RCC 7860 (cell line): ENCODE measurements at places on chromosomes 7 and 10.

DNA sequence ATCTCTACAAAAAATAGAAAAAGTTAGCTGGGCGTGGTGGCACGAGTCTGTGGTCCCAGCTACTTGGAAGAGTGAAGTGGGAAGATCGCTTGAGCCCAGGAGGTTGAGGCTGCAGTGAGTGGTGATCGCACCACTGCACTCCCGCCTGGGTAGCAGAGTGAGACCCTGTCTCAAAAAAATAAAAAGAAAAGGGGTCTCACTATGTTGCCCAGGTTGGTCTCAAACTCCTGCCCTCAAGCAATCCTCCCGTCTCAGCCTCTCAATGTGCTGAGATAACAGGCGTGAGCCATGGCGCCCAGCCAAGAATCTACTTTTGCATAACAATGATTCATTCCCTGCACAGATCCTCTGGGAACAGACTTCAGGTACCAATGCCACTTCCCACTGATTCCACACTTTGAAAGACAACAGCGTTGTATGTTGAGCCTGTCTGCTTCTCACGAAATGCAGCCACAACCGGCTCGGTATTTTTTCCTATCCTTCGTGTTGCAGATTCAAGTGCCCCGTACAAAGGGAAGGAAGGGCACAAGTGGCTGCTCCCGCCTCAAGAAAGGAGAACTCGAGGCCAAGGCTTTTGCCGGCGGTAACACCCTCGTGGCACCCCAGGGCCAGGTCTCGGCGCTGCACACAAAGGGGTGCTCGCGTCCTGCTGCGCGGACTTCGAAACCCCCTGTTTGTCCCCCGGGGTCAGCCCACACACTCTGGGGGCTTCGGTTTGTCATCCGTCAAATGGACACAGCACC is 745 bp downstream of the DAGLB start:
- DNase-seq = peak; percentile 90

- DNase-seq = peak; percentile 55
Measured at GRCh38 chr10:79129361-79129997, 60.7 kb downstream of the ZMIZ1 start.

DNA sequence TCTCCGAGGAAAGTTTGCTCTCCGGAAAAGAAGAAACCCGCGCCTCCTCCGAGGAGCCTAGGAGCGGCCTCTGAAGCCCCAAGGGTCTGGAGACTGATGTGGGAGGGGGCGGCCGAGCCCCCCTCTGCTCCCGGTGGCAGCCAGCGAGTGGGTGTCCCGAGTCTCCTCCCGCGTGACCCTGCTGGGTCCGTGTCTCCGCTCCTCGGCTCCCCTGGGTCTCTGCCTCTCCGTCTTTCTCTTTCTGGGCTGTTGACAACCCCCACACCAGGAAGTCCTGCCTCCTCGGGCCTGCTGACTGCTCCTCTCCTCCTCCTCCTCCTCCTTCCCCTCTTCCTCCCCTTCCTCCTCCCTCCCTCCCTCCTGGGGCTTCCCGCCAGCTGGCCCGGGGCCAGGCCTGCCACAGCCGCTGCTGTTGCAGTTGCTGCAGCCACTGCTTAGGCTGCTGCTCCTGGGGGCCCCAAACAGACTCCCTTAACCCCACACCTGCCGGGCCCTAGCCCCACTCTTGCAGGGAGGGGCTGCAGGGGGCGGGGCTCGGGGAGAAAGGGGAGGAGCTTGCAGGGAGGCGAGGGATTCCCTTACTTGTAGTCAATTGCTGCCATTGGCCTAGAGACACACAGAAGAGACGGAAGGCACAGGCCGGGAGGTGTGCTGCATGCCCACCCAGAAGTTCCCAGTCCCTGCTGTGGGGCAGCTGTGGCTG is at the start of gene TSC22D4:
TSS of gene TSC22D4 (minus strand) at position 257 of the 703 bp plus-strand sequence. CDS start 1,176 bp downstream, outside the sequence.
- DNase-seq = peak; percentile 92

- no peak for DNase-seq
Measured at GRCh38 chr7:37971491-37971890, 51.1 kb downstream of the EPDR1 start.

GRCh38 chr7:93228302-93228701 is 2.0 kb upstream of the HEPACAM2 start:
- DNase-seq = peak; percentile 55

DNA sequence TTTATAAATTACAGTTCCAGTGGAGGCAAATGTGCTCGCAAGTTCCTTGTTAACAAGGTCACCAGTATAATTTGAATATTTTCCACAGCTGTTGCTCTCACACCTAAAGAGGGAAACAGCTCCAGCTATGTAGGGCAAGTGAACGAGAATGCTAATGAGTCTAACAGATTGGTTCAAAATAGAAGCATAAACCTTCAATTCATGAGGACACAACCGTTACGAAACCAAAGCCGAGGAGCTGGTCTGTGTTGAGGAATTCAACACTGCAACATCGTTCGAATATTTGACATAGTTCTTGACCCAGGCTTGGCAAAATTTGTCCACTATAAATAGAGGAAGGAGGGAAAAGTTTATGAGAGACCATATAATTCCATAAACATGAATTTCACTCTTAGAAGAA is 161.3 kb downstream of the KLF6 start:
- DNase-seq = no peak

GRCh38 chr7:134910968-134911367 is 75.3 kb upstream of the AGBL3 start:
- no peak for DNase-seq

- no peak for DNase-seq
Measured at GRCh38 chr7:106568680-106569499, 92.1 kb downstream of the CCDC71L start.

DNA sequence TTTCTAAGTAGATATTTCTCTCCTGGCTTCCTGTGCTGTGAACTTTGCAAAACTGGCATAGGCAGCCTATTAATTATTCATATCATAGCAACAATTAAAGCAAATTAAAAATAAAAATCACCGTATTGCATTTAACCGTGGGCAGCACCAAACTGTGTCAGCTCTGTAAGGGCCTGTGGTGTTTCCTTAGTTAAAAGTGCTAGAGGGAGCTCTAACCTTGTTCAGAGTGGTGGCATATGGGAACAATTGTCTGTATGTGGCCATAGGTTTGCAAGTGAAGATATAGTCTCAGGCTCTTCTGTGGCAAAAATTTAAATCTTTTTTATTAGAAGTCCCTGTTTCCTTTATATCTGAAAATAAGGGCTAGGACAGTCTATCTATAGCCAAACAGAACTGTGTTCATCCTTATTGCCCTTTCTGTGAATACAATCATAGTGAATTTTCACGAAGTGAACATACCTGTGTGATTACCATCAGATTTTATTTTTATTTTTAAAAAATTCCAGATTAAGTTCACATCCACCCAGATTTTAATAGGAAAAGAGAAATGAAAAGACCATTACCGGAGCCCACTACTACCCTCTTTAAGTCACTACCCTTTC is 92.6 kb downstream of the POLL start:
- no peak for DNase-seq

- DNase-seq = peak; percentile 97
Measured at GRCh38 chr10:47406870-47407691, 23.0 kb upstream of the ZNF488 start.

DNA sequence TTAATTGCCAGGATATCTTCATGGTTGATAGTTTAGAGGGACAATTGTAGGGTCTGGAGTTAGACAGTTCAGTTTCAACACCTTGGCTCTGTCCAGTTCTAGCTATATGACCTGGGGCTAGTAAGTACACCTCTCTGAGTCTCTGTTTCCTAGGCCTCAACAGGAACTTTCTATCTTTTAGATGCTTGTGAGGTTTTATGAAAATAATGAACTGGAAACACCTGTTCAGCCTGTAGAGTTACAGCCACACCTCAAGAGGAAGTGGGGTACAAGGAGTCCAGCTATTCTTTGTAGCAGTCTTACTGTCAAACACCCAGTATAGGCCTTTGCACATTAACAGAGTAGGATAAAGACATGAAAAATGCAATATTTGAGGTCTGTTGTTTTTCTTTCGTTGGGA is 73.4 kb downstream of the CHRM2 start:
- DNase-seq = no peak

DNA sequence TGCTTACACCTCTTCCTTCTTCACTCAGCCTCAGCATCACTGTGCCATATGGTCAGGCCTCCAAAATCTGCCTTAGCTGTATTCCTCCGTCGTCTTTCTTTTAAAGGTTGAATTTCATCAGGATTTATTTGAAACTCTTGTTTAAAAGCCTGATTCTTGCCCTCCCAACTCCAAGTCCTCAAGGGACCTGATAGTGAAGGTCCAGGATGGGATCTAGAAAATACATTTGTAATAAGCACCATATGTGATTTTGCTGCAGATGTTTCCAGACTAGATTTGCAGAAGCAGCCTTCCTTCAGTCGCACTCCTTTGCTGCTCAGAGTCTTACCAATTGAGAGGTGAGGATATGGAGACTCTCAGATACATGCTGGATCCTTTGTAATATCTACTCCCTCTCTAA is 101.0 kb upstream of the ANKRD1 start:
- DNase-seq = no peak
